Smooth muscle cell of bladder (primary cell): ENCODE measurements at places on chromosomes 7 and 10. TPM values are rescaled to one million over a fixed set of nuclear protein-coding genes. Genes with fewer than 3 reads are reported as not detected.

SAMD9 gene
- total RNA-seq, result 7.4 and 10.2 TPM in 2 replicates

SLC25A28 gene
- 23.2 and 28.6 TPM in 2 replicates for total RNA-seq

FZD1 gene
- total RNA-seq, result 9.5 and 15.6 TPM in 2 replicates

RSPH10B2 gene
- 0.14 and 0.37 TPM in 2 replicates for total RNA-seq

FBXL13 gene
- 2.3 and 3.1 TPM in 2 replicates for total RNA-seq

PAPSS2 gene
- total RNA-seq, result 114 and 147 TPM in 2 replicates

NKX2-3 gene
- not detected in 2 replicates for total RNA-seq

CALML3 gene
- under 0.01 TPM in 1 of 2 replicates, not detected in the other for total RNA-seq

ZNF425 gene
- 4.4 and 5.8 TPM in 2 replicates for total RNA-seq

STRIP2 gene
- 2.7 and 4.3 TPM in 2 replicates for total RNA-seq

HBP1 gene
- total RNA-seq, result 118 and 132 TPM in 2 replicates

INA gene
- total RNA-seq, result 0.18 and 0.28 TPM in 2 replicates

MOGAT3 gene
- not detected in 2 replicates for total RNA-seq

STEAP1B gene
- 4.6 and 6.9 TPM in 2 replicates for total RNA-seq
